Hematopoietic multipotent progenitor cell treated with erythropoietin and hydrocortisone succinate and interleukin-3 and kit ligand, for 6 days (in vitro differentiated cells): ENCODE measurements at places on chromosomes 4 and X.

- DNase-seq = peak; percentile 78
Observed at GRCh38 chr4:16225167-16225862, 956 bp downstream of the TAPT1 start.

DNA sequence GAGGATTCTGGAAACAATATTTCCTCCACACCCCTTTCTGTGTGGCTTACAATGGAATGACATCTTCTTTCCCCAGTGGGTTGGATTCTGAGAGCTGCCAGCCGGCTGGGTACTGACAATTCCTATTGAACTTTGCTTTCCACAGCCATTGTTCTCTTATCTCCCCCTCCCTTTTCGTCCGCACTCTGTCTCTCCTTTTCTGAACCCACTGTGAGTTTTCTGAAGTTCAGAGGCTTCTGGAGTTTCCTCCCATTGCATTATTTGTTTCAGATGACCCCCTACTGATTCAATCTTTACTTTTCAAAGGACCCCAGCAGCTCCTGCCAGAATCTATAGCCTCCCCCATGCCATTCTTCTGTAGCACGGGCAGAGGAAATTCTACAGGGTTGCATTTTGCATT is 10.4 kb downstream of the SMPX start:
- DNase-seq = no peak

DNA sequence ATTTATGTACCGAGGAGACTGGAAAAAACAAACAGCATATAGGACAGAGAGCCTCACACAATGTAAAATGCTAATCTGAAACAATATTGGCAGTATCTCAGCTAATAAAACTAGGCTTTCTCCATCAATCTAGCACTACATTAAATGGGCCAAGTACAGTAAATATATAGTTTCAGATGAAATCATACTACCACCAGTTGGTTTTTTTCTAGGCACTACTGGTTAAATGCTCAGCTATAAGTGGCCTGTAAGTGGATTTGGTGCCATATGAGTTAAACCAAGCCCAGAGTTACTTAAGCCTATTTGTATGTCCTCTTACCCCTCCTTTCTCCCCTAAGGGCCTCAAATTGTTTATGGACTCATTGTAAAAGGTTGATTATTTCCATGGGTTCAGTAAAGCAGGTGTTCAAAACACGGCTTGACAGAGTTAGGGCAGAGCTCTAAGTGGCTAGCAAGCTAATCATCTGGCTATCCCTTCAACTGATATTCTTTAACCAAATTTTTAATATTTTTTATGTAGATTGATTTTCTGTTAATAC is 57.5 kb downstream of the FAM13A start:
- DNase-seq = no peak

DNA sequence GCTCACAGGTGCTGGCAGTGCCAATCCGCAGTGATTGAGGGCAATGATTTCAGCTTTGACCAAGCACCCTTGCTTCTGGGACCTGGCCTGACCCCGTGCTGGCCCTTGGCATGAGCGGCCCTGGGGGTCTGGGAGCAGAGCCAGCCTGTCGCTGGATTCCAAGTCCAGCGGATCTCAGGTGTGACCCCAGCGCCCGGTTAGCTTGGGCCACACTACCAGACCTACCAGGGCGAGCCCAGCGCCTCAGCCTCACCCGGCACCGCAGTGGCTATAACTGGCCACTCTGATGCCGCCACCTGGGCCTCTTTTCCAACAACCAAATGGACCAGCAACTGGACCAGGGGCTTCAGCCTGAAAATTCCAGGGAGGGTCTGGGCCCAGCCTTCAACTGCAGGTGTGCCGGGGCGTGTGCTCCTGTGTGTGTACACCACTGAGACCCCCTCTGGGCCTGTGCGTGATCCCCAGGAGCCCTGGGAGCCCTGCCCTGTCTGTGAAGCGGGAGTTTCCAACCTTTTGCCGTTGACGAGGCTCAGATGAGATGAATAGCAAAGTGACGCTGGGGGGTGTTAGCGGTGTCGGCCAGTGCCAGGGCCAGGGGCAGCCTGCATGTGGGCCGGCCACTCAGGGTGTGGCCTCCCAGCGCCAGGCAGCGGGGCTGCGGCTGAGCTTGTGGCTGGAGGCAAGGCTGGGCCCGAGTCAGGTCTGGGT is 658 bp downstream of the SH3TC1 start:
- DNase-seq = no peak

DNA sequence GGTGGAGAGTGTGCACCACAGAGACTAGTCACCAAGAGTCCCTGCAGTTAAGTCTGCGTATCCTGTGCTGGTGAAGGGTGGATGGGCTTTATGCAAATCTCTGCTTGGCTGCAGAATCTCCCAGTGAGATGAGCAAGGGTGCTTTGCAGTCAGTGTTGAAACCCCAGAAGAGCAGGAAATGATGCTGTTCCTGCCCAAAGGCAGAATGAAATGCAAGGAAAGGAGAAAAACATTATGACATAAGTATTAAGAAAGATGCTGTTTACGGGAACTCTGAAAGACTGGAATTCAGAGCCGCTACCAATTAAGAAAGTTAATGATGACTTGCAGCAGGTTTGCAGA is 25.4 kb upstream of the ACSL1 start:
- DNase-seq = no peak

- no peak for DNase-seq
Observed at GRCh38 chr4:179615704-179616103, 2173.5 kb upstream of the AGA start.

DNA sequence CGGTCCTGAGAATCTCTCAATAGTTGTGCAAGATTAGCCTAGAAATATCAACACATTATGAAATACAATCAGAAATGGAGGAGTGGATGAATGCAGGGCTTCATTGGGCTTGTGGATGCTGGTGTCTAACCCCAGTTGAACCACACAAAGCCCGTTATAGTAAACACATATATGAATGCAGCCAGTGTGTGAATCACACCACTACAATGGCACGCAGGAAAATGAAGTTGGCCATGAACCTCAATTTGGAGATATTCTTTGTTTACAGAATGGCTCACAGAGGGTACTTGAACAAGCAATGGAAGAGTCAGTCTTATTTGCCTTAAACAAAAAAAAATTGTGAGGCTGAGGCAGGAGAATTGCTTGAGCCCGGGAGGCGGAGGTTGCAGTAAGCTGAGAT is 57.8 kb downstream of the SOD3 start:
- no peak for DNase-seq

GRCh38 chr4:107978716-107979451 is 10.8 kb upstream of the HADH start:
- no peak for DNase-seq

DNA sequence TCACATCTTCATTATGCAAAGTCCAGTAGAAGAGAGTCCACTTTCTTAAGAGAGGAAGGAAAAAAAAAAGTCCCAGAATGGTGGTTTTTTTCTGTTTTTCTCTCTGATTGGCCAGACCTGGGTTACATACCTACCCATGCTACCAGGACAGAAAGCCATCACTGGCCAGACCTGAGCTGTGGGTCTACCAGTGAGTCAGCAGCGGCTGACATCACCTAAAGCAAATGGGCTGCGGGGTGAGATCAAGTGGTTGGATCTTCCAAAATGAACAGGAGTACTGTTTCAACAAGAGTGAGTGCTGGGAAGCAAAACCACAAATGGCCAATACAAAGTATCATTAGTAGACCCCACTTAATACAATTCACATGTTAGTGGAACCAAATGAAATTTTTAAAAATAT is 1.6 kb upstream of the NDST3 start:
- peak; percentile 3 for DNase-seq

DNA sequence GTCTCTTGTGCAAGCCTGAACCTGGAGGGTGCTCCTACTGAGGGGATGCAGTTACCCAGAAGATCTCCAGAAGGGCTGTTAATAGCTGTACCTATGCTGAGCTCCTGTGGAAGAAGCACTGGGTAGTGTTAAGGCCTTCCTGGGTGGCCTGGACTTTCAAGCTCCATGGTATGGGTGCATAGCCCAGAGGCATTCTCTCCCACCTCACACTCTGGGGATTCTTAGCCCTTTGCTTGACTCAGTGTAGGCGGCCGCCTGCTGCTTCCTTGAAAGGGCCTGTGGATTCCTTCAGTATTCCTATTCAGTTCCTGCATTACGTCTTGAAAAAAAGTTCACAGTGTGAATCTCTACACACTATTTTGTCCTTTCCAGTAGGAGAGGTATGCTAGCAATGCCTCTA is 235.7 kb upstream of the MAGEB16 start:
- DNase-seq = no peak

DNA sequence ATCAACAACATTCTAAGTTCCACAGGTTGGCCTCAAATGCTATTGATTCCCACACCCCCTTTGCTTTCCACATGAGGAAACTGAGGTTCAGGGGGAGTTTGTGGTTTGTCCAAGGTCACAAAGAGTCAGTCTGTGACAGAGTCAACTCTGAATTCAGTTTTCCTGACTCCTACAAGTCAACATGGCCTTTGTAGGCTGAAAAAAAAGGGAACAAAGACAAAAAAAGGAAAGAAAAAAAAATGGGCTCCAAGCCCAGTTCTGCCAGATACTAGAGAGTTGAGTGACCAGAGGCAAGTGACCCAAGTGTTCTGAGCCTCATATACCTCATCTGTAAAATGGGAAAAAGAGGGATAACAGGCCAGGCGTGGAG is 16.5 kb upstream of the PIM2 start:
- DNase-seq = no peak

DNA sequence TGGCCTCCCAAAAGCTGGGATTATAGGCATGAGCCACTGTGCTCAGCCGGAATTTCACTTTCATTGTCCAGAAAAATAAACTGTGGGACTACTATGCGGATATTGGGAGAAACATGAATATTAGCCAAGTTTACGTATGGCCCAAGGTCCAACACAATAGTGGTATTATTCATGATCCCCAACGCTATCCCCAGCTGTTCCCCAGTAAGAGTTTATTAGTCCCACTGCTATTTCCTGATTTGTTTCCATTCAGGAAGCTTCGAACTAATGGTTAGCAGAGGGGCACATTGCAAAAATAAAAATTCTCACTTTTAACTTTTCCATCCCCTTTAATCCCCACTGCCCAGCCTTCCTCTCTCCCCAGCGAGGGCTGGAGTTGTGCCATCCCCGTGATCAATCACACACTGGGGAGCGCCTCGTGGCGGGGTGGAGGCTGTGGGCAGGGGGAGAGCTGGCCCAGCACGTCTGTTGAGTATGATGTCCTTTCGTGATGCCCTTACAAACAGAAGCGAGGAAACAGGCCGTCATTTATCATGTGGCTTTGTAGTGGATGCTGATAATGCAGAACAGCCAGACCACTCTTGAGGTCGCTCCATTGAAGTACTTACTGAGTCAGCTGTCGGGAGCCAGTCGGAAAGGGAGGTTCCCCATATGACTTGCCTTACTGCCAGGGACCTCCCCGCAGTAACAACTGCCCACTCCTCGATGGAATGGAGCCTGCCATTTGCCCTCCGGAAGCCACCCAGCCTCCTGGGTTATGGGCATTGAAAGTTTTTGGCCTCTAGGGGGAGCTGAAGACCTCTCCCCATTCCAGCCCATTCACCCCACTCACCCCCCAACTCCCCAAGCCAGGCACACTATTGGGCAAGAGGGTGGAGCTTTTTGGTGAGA is 117.0 kb downstream of the KDR start:
- peak; percentile 3 for DNase-seq

DNA sequence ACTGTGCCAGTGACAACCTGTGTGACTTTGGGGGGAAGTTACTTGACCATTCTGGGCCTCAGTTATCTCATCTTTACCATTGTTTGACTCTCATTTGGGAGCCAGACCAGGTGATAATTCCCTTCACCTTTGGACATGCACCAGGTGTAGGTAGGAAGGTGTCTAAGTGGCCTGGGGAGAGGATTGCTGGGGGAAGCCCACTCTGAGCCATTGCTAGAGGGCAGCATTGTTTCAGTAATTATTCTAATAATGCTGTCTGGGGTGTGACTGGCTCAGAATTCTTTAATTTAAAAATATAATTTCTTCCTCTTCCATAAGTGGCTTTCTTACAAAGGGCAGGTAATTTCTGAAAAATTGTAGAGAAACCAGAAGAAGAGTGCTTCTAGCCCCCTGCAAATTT is 104.3 kb downstream of the RTL9 start:
- peak; percentile 2 for DNase-seq

DNA sequence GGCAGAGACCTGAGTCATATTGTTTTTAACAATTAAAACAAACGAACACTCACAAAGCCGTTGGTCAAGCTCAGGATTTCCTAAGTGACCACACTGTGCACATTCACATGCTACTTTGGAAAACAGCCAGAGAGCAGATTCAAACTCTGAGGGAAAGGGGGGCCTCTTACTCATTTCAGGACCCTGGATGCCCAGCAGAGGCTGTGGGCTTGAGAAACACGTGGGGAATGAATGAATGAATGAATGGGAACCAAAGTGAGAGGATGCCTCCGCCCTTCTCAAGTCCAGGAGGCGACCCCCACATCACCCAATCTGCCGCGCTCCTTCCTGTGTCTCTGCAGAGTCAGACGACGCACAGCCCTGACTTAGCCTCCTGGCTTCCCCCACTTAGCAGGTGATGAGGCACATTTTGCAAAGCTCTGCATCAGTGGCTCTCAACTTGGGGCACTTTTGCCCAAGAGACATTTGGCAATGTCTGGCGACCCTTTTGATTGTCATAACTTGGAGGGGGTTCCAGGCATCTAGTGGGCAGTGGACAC is 76.0 kb downstream of the ABLIM2 start:
- no peak for DNase-seq

GRCh38 chr4:77911091-77911490 is 48.5 kb downstream of the MRPL1 start:
- no peak for DNase-seq

- no peak for DNase-seq
Observed at GRCh38 chr4:123297836-123298235, 98.8 kb upstream of the SPRY1 start.

DNA sequence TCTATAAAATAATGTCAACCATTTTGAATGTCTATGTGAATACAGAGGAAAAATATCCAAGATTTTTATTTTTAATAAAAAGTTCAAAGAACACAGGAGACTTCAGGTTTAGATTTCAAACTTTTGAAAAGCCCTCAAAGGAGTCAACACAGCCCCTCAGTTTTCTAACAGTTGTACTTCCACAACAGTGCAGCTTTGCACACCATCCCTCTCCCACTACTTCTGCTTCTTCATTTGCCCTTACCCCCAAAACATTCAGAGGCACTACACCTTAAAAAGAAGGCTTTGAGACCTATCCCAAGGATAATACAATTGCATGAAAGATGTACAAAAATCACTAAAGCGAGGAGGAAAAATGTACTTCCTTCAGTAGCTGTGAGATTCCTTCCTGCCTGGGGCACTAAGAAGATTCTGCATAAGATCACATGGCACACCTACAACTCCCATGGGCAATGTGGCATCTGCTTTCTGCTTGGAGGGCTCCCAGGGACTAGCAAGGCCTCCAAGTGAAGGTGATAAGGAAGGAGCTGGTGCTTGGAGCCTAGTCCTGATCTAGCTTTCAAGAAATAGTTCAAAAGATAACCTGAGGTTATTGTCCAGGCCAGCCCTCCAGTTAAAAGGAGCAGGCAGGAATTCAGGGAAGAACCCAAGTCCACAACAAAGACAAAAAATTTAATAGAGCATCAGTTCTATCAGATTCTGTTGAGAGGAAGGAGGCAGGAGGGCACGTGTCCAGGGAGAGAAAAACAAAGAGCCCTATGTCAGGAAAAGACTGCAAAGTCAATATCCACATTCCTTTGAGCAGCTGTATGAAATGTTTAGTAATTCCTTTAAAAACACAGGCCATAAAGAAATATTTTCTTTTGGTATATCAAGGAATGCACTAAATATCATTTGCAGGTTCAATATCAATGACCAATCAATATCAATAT is 19.1 kb downstream of the ARAP2 start:
- DNase-seq = no peak
